Activated CD8-positive, alpha-beta memory T cell treated with anti-CD3 and anti-CD28 coated beads for 1 hour (primary cell): ENCODE measurements at places on chromosomes 6 and 20.

- no peak for DNase-seq
Observed at GRCh38 chr20:36093025-36093803, 61.3 kb upstream of the EPB41L1 start.

DNA sequence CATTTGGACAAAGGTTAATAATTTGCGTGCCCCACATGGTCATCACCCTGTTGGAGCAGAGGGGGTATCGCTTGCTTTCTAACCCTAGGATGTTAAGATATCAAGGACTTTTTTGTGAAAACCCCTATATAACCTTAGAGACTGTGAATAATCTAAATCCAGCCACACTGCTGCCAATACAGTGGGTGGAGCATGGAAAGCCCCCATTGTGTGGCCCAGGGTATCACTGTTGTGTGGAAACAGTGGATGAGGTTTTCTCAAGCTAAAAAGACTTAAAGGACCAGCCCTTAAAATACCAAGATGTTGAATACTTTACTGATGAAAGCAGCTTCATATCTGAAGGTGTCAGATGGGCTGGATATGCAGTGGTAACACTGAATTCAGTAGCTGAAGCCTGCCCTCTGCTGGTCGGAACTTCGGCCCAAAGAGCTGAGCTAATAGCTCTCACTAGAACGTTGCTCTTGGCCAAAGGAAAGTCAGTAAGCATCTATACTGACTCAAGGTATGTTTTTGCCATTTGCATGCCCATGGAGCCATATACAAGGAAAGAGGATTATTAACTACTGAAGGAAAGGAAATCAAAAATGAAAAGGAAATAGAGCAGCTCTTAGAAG, 695.2 kb downstream of the PHF3 start:
- no peak for DNase-seq

GRCh38 chr6:95578106-95578410, 723 bp downstream of the MANEA start:
- no peak for DNase-seq

GRCh38 chr20:58466729-58467571, 48.2 kb downstream of the APCDD1L start:
- no peak for DNase-seq
